ENCODE measurements at places on chromosomes 1 and 21.

GRCh38 chr1:17719874-17720273 is 35.3 kb upstream of the ACTL8 start:
- no peak for DNase-seq

- no peak for DNase-seq
Measured at GRCh38 chr1:25112400-25112799, 119.9 kb downstream of the SYF2 start.

DNA sequence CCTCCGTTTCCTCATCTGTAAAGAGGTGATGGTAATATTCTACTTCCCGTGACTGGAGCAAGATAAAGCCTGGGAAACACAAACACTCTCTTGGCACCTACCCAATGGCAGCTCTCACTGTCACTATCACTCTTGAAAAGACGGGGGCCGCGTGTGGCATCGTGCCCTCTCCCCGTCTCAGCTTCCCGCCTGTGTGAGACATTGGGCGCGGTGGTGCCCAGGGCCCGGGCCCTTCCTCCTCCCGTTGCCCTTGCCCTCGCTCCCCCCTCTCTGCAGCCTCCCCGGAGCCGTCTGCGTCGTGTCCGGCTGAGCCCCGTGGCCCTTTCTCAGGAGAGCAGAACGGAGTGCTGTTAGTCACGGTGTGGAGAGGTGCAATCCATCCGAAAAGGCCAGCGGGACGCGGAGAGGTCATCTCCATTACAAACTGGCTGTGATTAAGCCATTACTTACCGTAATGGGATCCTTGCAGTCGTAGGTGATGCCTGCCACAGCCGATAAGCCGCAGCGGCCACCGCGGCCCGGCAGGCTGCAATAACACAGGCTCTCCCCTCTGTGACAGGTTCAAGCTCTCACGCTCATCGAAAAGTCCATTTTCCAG is 156.4 kb upstream of the ZC3H12A start:
- DNase-seq: no peak

GRCh38 chr1:204376919-204377799 is 17.4 kb upstream of the PLEKHA6 start:
- no peak for DNase-seq

- DNase-seq: no peak
Measured at GRCh38 chr21:38261851-38262250, 5.1 kb downstream of the KCNJ15 start.

DNA sequence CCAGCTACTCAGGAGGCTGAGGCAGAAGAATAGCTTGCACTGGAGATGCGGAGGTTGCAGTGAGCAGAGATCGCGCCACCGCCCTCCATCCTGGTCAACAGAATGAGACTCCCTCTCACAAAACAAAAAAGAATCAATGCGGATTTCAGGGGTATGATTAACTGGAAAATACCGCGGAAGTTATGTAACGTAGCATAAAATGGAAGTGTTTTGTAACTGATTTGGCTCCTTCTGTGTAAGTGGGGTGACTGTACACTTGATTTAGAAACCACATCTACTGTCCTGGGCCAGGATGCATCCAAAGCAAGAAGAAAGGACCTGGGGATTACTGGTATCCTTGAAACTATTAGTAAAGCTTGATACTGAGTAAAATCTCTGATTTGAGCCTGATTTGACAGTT is 3.1 kb upstream of the VAMP4 start:
- no peak for DNase-seq

DNA sequence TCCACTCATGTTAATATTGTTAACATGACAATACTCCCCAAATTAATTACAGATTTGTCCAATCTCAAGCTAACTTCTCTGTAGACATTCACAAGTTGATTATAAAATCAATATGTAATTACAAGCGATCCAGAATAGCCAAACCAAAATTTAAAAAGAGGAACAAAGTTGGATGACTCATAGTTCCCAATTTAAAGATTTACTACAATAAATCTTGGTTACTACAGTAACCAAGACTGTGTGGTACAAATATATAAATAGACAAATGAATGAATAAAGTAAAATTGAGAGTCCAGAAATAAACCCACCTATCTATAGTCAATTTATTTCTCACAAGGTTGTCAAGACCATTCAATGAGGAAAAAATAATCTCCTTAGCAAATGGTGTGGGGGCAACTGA is 7.1 kb upstream of the KRTAP10-4 start:
- DNase-seq: no peak

DNA sequence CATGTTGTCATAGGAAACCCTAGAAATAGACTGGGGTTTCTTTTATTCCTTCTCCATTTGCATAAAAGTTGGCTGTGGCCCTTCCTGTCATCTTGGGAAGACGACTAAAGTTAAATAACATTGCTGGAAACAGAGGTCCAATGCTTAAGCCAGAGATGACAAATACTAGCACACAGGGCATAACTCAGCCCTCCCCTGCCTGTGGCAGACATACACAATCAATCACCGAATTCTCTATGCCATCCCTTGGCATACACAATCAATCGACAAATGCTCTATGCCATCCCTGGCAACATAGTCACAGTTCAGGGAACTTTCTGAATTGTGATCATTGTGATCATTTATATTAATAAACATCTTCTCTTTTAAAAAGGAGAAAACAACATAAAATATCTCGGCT is 229.4 kb downstream of the KAZN start:
- DNase-seq: no peak

GRCh38 chr1:44670751-44671640 is 3.3 kb downstream of the TMEM53 start:
- DNase-seq: no peak

DNA sequence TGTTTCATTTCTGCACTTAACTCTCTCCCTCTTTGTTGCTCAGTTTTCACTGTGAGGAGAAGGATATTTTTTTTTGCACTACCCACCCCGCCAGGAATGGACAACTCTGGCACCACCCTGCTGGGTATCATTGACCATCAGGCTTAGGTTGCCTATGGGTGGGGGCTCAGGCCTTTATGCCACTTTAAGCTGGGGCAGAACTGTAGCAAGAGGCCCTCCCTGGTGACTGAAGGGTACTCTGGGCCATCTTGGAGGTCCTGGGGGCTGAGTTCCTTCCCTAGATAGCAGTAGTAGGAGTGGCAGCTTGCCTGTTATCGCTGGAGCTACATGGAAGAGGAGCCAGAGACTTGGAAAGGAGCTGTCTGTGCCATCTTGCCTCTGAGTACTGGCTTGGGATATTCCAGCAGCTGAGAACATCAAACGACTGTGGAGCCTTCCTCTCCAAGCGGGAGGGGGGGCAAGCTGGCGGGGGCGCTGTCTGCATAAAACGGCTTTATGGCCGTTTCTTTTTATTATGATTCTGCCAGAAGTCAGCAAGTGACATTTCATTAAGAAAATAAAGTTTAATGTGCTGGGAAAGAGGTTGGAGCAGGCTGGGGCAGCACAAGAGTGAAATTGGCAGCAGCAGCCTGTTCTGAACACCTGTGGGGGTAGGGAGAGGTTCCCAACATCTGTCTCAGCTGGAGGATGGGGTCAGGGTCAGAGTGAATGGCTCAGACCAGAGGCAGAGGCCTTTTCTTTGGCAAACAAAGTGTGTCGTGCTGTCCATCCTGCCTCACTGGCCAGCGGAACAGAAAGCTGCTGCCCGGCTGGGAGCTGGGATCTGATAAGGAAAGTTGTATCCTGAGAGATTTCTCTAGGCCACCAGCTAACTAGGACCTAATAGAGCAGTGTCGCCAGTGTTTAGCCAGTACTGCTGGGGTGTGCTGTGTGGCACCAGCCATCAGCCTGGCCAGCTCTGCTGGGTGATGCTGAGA is 32.9 kb downstream of the TMEM53 start:
- DNase-seq: no peak

DNA sequence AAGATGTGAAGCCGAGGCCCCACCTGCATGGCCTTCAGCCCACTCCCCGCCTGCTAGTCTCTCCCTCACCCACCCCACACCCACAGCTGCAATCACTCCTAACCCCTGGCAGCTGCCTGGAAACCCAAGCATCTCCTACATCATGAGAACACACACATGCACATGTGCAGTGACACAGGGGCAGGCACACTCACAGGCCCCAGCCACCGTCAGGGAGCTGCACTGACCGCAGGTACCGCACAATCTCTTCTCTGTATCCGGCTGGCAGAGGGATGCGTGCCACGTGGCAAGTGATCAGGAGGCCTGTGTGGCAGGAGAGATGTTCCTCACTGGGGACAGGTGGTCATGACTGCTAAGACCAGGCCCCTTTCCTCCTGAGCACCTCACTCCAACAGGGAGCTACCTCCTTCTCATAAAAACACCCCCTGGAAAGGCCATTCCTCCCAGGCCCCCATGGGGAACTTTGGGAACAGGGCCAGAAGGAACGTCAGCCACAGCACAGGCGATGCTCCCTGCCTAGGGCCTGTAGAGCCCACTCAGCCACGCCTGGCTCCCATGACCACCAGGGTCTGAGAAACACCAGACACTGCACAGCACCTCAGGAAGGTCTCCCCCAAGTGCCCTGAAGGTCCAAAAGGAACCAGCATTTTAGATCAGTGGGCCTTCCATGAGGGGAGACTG is 6.0 kb downstream of the LSS start:
- DNase-seq: no peak

- DNase-seq: no peak
Measured at GRCh38 chr1:53319296-53320101, 8.4 kb downstream of the LRP8 start.

- no peak for DNase-seq
Measured at GRCh38 chr1:87642581-87643221, 314.0 kb downstream of the LMO4 start.

GRCh38 chr1:190274721-190275120 is 202.9 kb downstream of the BRINP3 start:
- no peak for DNase-seq

DNA sequence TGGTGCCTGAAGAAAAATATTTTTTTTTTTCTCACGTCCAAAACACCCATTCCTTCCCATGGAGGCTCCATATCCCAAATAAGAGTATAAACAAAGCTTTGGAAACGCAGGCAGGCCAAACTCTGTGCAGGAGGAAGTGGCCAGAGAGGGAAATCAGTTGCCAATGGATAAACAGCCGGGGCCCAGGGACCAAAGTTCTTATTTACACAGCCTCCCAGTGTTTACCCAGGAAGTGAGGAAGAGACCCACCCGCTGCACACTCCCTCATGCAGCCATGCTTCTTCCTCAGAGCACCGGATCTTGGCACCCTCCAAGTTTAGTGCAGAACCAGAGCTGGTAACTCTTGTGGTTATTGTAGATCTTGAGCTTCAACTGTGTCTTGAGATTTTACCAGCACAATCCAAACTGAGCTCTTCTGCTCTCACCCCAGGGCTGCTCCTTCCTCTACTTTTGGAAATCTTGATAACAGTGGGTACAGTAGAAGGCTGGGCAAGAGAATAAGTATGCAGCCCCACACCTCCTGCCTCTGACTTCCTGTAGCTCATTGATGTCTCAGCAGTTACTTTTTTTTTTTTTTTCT is 14.2 kb downstream of the MARCKSL1 start:
- no peak for DNase-seq

- DNase-seq: no peak
Measured at GRCh38 chr1:1517973-1518620, 6.1 kb downstream of the ATAD3A start.
